Renal cortical epithelial cell (primary cell): ENCODE measurements at places on chromosomes 4 and X. TPM values are rescaled to one million over a fixed set of nuclear protein-coding genes. Genes with fewer than 3 reads are reported as not detected.

Gene TEX13C
- not detected in 2 replicates for total RNA-seq

Gene PCDH10
- 0.17 and 0.40 TPM in 2 replicates for total RNA-seq

Gene HSFX3
- total RNA-seq = not detected in 2 replicates

Gene RNF175
- total RNA-seq = 0.35 and 5.5 TPM in 2 replicates

Gene INTS12
- total RNA-seq = 18.2 and 27.5 TPM in 2 replicates

DNA sequence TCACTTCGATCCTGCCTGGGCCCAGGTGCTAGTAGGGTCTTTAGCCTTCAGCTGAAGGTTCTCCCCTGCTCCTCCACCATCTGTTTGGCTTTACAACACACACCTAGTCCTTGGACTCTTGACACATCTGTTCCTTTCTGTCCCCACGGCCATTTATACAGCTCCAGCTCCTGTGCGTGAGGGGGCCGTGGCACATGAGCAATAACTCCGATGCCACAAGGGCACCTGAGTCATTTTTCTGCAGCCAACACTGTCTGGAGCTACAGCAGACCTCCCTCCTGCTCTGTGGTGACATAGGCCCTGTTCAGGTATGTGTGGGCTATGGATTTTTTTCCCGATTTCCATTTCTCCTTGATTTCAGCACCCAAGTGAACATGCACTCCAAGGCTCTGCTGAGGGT lies 44.7 kb upstream of the BCOR start:
- DNase-seq = no peak

- DNase-seq = no peak
Observed at GRCh38 chr4:15186806-15187205, 184.5 kb downstream of the CPEB2 start.

- no peak for DNase-seq
Observed at GRCh38 chrX:9587642-9588041, 122.8 kb downstream of the TBL1X start.

- DNase-seq = no peak
Observed at GRCh38 chr4:162700815-162701361, 465.8 kb downstream of the NAF1 start.

GRCh38 chrX:138638996-138639395 lies 72.5 kb downstream of the FGF13 start:
- DNase-seq = no peak

DNA sequence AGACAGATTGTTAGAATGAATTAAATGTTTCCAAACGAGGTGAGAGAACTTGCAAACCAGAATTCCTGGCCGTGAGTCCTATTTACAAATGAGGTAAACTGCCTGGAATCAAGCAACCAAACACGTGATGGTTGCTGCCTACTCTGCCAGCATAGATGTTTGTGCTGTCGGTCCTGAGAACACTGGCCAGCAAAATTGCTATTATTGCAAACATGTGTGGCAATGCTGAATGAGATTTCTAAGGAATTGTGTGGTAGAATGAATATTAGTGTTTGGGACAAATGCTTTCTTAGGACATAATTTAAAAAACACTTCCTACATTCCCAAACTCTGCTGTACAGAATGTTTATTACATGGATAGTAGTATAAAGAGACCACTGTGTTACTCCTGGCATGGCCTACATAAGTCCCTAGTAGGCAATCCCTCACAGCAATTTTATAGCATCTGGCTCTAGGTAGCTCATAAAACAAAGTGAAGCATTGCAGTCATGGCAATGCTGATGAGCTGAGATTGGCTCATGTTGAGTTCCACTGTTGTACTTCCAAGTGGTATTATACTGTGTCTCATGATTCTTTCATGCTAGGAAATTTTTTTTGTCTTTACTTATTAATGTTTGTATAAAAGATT lies 605.2 kb upstream of the EPHA5 start:
- DNase-seq = no peak

DNA sequence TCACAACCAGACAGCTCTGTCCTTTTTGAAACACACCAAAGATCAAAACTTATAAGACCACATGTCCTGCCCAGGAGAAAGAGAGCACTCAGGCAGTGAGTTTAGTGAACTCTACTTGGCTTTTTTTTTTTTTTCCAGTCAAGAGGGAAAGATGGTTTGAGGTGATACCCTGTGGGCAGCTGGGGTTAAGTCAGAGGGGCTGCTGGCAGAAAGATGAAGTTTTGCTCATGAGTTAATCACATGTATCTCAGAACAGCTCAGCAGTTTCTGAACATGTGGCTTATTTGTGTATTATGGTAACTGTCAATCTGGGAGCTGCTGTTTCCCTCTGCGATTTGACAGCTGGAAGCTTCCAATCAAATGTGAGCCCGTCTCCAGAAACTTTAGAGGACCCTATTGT lies 56.4 kb upstream of the MAP3K15 start:
- no peak for DNase-seq

DNA sequence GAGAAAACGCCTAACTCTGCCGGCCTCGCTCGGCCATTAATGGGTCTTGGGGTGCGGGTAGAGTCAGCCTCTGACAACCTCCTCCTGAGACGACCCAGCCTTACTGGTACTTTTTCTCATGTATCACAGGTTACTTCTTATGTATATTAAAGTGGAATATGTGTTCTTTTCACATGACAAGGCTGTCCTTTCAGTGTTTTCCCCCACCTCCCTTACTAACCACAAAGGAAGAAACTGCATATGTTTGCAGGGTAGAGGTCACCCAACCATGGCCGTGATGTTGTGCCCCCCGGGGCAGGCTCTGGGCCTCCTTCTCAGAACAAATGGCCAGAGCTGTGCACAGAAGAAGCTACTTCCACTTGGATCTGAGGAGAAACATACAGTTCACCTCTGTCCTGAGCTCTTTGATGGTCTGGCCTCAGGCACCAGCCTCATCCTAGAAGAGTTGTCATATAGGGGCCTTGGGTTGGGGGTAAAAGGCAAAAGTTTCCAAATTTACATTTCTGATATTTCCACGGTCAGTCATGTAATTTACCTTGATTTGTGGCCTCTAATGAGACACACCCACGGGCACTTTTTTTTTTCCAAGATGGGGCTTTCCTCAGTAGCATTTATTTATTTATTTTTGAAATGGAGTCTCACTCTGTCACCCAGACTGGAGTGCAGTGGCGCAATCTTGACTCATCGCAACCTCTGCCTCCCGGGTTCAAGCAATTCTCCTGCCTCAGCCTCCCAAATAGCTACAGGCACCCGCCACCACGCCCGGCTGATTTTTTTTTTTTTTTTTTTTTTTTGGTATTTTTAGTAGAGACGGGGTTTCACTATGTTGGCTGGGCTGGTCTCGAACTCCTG lies 1.9 kb downstream of the SOWAHD start:
- no peak for DNase-seq
